ENCODE measurements at places on chromosomes 12 and 14.

DNA sequence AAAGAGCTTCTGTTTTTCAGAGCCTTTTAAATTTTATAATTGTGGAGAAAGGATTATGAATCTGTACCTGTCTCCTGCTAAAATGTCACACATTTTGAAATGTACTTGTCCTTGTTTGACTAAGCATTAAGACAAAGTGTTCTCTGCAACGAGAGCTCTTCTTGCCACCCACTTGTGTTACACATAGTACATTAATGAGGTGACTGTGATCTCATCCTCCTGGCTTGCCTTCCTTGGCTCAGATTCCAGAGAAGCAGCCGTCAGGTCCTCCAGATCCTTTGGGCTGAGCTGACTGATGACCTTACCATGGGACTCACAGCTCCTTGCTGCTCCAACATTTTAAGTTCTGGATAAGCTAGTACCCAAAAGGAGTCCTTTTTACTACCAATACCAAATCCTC is 81.4 kb downstream of the BBS10 start:
- DNase-seq, result no peak

DNA sequence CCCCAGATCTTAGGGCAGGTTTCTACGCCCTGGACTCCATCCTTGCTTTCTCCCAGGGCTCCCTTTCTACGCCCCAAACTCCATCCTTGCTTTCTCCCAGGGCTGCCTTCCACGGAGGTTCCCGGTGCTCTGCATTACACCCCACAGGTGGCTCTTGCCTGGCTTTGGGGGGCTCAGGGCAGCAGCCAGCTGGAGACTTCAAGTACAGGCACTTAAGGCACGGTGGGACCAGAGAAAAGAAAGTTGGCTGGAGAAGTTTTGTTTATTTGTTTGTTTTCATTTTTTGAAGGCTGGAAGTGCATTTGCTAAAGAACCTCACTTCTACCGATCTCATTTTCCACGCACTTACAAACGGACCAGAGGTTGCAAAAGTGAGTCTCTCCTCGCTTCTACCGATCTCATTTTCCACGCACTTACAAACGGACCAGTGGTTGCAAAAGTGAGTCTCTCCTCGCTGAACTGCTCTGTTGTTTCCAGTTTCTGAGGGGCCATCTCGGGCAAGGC is 103.8 kb upstream of the MED13L start:
- no peak for DNase-seq

GRCh38 chr12:50132505-50133135 is 20.6 kb downstream of the COX14 start:
- no peak for DNase-seq

GRCh38 chr14:55772486-55772885 is 192.5 kb downstream of the KTN1 start:
- DNase-seq, result no peak

DNA sequence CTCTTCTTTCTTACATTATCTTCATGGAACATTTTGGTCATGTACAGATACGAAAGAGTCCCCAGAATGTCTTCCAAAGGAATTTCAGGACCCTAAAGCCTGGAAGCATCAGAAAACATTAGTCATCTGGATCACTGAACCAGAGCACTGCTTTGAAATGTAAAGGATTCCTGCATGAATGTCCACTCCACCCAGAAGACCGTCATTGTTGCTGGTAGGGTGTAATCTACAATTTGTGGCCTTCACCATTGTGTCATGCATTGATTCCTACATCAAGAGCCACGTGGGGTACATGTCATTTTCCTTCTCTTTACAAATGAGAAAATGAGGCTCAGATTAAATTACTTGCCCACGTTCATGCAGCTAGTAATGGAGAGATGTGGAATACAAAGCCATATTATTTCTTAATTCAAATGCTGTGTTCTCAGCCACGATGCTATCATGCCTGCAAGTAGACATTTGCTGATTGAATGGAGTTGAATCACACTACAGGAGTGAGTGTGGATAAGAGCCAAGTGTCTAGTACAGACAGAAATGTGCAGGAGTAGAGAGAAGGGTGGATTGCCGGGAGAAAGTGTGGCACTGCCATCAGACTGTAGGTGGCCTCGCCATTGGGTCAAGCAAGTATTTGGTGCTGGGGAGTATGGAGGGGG is 231.2 kb downstream of the C12orf75 start:
- no peak for DNase-seq

GRCh38 chr14:70631948-70632347 is 9.8 kb upstream of the TTC9 start:
- no peak for DNase-seq

DNA sequence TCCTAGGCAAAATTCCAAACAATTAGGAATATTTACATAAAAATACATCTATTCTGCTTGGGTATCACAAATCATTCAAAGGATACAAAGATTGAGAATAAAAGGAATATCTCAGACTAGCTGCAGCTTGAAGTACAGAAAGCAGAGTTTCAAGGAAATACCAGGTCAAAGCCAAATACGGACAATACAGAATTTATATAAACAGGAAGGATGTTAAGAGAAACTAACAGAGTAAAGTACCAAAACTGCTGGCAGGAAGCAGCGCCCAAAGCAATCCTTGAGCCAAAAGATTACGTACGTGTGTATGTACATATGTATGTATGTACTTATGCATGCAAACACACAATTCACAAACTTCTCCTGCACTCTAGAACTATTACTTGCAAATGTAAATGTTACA is 86.6 kb downstream of the PPP1R12A start:
- no peak for DNase-seq

- DNase-seq, result no peak
These were observed 36.8 kb downstream of the CCDC88C start for GRCh38 chr14:91380610-91381371.

GRCh38 chr12:125129179-125129571 is 63.9 kb downstream of the AACS start:
- no peak for DNase-seq

DNA sequence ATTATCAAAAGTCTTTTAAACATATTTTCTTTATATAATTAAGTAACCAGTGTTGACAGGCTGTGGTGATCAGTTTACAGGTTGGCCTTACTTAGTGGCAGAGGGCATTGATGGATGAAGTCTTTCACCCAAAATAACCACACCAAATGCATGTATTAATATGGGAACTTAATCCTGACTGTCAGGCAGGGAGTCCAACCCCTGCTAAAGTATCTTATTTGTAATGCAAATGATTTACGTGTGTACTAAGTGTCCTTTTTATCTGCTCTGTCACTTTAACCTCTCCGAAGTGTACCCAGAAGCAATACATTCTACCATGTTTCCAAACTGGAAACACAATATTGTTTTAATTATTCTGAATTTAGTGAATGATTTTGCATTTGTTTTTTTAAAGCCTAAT is 1.4 kb downstream of the MYBPC1 start:
- DNase-seq, result no peak

DNA sequence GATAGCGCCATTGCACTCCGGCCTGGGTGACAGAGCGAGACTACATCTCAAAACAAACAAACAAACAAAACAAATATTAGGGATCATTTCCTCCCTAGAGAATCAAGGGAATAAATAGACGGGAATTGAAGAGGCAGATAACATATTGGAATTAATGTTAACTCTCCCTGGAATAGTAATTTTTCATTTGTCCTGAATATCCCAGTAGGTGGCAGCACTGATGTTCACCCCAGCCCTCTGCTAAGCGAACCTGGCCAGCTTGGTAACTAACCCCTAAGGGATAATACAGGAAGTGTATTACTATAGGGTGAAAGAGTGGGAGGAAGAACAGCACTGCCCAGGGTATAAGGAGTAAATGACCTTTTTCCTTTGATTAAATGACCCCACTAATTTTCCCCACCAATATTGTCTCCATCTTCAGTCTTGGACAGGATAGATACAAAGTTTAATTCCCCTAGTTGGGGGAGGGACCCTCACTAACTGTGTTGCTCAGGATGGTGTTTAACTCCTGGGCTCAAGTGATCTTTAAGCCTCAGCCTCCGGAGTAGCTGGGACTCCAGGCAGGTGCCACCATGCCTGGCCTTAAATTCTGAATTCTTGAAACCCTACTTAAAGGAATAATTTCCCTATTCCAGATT is 40.5 kb downstream of the SLC2A14 start:
- peak; percentile 40 for DNase-seq

- DNase-seq, result peak; percentile 43
These were observed 31.8 kb upstream of the OR10A7 start for GRCh38 chr12:55188974-55189556.

- no peak for DNase-seq
These were observed 53.7 kb downstream of the GALNT4 start for GRCh38 chr12:89470741-89471509.

- DNase-seq, result no peak
These were observed 199.9 kb upstream of the PWP1 start for GRCh38 chr12:107485731-107486130.

GRCh38 chr14:21382886-21383847 is 652 bp downstream of the SUPT16H start:
- DNase-seq, result peak; percentile 64

DNA sequence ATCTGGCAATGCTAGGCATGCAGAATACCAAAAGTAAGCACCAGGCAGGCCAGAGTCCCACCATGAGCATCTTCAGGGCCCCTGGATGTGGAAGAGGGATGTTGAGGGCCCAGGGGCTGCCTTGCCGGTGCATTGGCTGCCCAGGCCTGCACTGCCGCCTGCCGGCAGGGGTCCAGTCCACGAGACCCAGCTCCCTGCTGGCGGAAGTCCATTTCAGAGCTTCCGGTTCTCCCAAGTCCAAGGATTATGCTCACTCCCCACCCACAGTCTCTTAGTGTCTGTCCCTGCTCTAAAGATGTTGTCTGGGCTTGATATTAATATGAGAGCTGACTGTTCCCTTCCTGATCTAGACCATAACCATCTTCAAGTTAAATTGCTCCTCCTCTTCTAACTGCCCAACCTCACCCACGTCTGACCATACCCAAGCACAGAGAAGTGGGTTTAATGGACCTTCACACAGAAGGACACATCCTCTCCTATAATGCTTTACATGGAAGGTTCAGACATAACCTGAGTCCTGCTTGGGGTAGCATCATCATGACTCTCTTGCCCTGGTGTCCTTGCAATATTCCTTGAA is 117.4 kb downstream of the DAD1 start:
- DNase-seq, result no peak

- peak; percentile 77 for DNase-seq
These were observed at the start of gene IGFBP6 for GRCh38 chr12:53097564-53098353. Gene IGFBP6 (plus strand): TSS chr12:53097667. CDS start chr12:53097718, 51 bp downstream.

- DNase-seq, result no peak
These were observed 128.4 kb upstream of the SSTR1 start for GRCh38 chr14:38079268-38079667.

DNA sequence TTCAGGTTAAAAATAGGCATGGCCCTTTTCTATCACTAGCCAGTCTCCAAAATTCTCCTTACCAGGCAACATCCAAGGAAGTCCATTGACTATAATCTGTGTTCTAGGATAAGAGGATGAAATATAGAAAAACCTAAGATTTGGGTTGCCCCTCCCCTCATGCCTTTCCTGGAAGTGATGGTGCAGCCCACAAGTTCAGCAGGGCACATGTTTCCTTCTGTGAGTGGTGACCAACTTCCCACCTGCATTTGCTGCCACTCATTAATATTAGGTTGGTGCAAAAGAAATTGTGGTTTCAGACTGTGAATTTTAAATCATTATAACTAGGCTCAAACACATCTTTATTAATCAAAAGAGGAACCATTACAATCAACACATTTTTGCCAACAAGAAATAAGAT is 250.5 kb upstream of the FKBP4 start:
- DNase-seq, result no peak

DNA sequence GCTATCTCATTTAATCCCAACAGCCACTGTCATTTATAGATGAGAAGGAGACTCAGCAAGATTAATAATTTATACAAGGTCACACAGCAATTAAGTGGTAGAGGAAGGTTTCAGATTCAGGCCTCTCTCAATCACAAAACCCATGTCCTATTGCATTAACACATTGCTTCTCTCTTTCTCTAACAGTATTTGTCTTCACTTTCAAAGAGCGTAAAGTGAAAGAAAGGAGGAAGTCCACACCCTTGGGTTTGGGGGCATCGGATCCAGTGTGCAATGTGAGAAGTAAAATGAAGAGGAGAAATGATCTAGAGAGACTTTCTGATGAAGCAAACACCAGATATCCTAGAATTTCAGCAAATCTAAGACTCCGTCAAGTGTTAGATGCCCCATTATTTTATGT is 7.0 kb upstream of the VRK1 start:
- no peak for DNase-seq

DNA sequence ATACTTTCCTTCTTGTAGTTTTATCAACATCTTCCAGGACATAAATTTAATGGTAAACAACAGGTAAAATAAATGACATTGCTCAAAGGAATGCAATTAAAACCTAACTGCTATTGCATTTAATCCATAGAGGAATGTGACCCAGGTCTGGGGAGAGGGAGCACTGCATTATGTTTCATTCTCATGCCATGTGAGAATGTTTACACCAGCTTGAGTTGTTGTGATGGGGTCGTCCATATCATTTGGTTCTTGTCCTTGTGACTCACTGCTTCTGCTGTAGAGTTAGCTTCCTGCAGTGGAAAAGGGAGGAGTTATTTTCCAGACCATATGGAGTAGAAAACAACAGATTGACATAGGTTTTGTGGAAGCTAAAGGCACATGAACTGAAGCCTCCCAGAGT is 129.3 kb upstream of the PMCH start:
- no peak for DNase-seq

DNA sequence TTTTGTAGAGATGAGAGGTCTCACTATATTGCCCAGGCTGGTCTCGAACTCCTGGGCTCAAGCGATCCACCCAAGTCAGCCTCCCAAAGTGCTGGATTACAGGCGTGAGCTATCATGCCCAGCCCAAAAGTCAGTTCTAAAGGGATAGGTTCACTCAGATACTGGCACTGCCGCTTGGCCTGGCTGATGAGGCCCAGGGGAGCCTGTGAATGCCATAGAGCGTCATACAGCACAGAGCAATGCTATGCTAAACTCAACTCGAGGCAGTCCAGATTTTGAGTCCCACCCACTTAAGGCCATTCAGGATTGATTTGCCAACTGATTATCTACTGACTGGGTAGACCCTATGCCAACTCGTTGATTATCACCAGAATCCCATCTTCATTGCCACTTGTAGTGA is 179.4 kb downstream of the ESR2 start:
- DNase-seq, result no peak

DNA sequence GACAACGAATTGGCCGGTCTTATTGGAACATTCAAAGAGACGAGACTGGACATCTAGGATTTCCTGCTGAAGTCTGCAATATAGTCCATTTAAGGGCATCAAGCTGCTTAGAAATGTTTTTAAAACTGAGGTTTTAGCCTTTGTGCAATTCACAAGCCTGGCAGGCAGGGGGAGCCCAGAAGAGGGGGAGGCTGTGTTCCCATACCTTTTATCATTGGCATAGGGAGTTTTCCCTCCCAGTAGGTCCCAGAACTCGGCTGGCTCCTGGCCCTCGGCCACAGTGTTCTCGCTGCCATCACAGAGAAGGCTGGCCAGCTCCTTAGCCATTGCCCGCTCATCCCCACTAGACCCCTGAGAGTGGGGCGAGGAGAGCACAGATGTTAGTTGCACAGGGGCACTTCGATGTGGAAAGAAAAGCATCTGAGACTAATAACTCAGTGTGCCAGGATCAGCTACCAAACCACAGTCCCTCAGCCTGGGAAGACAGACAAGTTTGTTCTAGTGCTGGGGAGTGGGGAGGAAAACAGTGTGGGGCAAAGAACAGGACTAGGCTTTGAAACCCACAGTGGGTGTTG is 15.1 kb downstream of the AVIL start:
- DNase-seq, result peak; percentile 15

GRCh38 chr14:63039866-63040265 is 5.4 kb downstream of the KCNH5 start:
- no peak for DNase-seq

All from activated T-cell treated with anti-CD3 and anti-CD28 coated beads, Interleukin-2, amount 50 U/mL, for 72 hours (primary cell).